Mammary epithelial cell (primary cell): ENCODE measurements at places on chromosomes 2 and 18.

- DNase-seq, result no peak
Measured at GRCh38 chr18:60100778-60101177, 201.0 kb downstream of the PMAIP1 start.

DNA sequence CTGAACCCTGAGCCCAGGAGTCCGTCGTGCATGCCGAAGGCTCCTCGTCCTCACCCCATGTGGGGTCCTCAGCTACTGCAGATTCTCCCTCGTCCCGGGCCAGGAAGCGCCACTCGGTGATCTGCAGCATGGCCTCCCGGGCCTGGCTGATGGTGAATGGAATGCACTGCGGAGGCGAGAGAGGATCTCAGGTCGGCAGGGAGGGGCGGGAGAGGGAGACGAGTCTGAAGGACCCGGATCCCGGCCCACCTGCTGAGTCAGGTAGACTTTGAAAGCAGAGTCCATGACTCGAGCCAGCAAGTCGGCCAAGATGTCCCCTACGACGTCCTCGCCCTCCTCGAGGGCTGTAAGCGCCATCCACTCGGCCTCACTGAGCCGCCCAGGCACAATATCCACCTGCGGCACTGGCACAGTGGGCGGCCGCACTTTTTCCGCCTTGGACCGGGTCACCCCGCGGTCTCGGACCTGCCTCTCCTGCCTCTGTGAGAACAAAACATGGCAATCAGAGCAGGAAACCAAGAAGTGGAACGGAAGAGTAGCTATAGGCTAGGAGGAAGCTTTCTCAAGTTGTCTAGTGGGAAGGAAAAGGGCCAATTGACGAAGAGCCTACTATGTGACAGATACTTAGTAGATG is 5.5 kb downstream of the C2orf81 start:
- DNase-seq, result no peak

- DNase-seq, result peak; percentile 68
Measured at GRCh38 chr2:168671932-168672331, 130.5 kb upstream of the NOSTRIN start.

DNA sequence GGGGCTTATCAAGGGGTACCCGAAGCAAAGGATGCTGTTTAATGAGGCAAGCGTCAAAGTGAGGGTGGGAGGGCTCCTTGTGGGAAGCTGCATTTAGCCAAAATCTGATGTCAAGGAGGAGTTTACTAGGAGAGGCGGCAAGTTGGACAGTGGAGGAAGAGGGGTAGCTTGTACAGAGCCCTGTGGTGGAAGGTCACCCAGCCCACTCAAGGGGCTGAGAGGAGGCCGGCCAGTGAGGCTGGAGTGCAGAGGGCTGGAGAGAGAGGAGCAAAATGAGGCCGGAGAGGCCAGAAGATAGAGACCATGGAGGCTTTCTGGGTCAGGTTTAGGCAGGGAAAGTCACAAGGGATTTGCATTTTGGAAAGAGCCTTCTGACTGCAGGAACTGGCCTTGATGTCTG is 49.5 kb downstream of the ASB1 start:
- DNase-seq, result no peak

GRCh38 chr18:74836296-74837139 is 238.8 kb downstream of the ZNF407 start:
- DNase-seq, result peak; percentile 18

GRCh38 chr2:18123577-18123976 is 245.1 kb downstream of the KCNS3 start:
- DNase-seq, result no peak

DNA sequence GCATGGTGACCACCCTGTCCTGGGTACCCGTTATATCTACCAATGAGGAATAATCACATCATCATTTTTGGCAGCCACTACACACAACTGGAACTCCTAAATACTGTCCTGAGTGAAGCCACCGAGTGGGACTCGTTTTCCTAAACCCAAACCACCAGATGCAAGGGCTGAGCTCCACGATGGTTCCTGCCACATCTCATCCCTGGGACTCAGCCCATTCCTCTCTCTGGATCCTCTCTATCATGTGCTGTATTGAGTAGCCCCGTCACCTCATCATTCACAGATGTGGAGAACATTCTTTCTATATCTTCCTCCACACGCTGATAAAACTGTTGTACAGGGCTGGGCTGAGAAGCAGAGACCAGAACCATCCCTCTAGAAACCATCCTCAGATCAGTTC is 79.4 kb upstream of the SMAD7 start:
- DNase-seq, result no peak

DNA sequence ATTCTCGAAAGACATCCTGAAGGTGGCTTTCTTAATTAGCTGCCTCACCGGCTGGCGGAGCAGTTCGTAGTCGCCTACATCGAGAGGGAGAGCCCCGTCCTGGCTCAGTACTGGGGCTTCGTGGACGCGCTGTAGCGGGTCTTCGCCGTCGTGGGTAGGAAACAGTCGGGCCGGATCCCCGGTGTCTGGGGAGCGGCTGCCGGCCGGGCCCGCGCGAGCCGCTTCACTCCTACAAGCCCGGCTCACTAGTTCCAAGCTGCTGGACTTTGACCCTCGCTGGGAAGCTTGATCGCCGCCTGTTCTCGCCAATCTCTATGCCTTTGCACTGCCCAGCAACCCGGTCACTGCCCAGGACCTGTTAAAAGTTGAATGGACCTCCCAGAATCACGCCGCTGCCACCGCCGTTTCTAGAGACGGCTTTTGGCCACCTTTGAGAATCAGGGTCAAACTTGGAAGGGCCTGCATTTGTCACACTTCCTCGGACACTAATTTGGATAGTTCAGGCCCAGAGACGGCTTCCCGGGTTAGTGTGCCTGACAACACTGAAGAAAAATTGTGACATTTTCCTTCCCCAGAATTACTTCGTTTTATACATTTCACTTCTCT is 41.4 kb upstream of the AKAIN1 start:
- no peak for DNase-seq

DNA sequence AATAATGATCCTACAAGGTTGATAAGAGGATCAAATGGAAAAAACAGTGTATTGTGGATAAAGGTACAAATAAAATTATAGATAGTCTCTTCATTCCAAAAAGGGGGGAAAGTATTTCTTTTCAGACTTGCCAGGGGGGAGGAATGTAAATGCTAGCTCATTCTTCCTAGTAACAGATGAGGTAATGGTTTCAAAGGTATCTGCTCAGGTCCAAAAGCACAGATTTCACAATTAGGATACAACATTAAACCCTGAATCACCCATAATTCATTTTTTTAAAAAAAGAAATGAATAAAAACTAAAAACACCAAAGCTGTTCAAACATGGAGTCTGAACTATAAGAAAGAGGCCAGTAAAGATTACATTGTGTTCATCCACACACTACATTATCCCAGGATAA is 142.0 kb downstream of the ATAD2B start:
- no peak for DNase-seq

DNA sequence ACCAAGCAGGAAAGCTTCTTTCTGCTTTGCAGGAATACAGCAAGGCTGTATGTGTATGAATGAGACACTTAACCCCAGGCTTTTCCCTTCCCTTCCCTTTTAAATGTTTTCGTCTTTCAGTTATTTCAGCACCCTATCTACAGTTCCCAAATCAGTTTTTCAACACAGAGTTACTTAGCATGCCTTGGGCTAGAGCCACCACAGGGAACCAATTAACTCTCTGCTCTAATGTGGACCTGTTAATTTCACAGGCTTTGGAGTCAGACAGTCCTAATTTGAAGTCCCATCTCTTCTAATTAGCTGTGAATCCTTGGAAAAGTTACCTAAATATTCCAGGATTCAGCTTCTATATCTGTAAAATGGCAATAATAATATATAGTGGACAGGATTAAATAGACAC is 89.2 kb upstream of the REG3A start:
- DNase-seq, result no peak

DNA sequence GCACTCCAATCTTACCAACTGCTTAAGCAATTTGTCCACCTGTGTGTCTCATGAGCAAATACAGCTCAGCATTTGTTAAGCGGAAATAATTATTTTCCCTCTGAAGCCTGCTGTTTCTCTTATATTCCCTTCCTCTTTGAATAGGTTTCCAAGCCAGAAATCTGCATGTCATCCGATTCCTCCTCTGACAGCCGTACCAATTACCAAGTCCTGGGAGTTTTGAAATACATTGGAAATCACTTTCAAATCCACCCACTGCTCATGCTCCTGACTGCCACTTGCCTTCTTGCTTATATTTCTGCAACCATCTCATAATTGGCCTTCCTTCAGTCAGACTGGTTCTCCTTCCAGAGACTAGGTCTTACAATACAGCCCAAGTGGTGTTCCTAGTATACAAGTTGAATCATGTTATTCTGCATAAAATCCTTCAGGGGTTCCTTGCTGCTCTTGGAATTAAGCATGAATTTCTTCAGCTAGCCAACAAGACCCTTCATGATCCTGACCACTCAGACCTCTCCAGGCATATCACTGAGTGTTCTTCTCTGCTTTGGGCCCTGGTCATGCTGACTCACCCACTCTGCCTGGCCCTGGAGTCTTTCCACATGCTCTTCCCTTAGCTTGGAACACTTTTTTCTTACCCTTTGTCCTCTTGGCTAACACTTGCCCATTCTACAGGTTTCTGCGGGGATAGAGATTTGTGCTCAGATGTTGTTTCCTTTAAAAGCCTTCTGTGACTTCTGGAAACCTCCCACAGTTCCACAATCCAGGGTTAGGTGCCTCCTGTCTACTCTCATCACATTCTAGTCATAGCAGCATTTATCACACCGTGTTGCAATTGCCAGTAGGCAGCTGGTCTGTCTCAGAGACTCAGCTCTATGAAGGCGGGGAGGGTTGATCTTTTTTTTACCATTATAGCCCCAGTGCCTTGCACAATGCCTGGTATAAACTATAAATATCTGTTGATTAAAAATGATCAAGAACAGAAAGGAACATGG is 157.6 kb downstream of the ARL6IP6 start:
- peak; percentile 38 for DNase-seq

GRCh38 chr2:64990876-64991275 is 1.7 kb downstream of the SLC1A4 start:
- DNase-seq, result no peak

- no peak for DNase-seq
Measured at GRCh38 chr18:63342206-63342605, 22.6 kb upstream of the BCL2 start.

DNA sequence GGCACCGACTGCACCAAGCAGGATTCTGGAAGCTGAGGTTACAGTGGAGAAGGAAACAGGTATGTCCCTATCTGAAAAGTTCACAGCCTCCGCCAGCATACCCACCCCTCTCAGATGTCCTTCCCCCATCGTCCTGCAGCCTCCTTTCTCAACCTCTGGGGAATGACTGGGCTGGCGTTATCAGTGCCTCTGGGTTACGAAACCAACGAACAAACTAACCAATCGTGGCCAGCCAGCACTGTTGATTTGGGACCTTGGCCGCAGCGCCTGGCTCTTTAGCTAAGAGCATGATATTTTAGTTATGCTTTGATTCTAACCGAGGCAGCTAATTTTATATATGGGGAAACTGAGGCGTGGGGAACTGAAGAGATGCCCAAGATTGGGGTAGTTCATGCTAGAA is 233.0 kb downstream of the TFCP2L1 start:
- DNase-seq, result no peak

- no peak for DNase-seq
Measured at GRCh38 chr18:62986490-62986889, 271.1 kb downstream of the PHLPP1 start.

DNA sequence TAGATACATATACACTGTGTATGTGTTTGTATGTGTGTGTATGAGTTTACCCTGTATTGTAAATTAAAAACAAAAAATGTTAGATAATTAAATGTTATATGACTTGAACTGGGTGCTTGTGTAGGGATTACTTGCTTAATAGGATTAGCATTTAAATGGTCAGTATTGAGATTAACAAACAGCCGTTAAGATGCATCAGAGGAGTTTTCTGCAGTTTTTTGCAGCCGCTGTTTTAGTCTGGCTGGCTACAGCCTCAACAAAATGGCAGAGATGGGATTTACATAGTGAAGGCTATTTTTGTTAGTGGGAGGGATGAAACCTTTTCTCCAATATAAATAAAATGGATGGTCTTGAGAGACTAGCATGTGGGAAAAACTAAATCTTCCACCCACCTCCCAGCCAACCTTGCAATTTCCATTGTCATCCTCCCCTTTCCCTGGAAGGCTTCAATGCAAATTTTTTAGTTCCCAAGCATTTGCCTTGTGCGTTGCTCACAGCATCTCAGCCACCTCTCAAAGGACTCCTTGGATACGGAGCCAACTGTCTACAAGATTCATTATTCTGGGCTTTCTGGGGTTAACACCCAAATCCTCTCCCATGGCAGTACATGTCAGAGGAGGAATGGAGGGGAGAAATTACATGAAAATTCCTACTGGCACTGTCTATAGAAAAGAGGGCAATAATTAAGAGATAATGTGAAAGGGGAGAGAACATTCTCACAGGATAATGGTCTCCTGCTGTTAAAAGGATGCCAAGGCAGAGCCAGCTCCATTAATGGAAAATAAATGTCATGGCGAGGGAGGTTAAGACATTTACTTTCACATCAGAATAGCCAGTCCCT is 351.9 kb downstream of the CDH2 start:
- DNase-seq, result no peak

DNA sequence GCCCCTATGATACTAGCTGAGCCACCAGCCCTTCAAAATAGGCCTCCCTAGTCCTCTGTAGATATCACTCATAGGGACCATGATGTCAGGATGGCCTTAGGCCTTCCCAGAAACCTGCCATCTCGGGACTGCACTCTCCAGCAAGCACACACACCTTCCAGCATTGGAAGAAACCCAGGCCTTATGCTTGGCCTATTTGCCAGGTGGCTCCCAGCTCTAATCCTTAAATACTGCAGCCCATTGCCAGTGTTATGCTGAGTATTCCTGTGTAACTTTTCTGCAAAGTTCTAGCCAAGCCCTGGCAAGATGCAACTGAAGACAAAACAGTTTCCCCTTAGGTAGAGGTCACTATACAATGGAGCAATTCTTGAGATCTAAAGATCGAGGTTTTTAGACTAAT is 316.5 kb downstream of the SETBP1 start:
- no peak for DNase-seq

GRCh38 chr2:76731157-76731556 is 791.0 kb downstream of the LRRTM4 start:
- DNase-seq, result no peak

- DNase-seq, result no peak
Measured at GRCh38 chr2:25546852-25547251, 126.5 kb downstream of the DTNB start.

- peak; percentile 27 for DNase-seq
Measured at GRCh38 chr18:51051105-51051712, 21.2 kb downstream of the SMAD4 start.

DNA sequence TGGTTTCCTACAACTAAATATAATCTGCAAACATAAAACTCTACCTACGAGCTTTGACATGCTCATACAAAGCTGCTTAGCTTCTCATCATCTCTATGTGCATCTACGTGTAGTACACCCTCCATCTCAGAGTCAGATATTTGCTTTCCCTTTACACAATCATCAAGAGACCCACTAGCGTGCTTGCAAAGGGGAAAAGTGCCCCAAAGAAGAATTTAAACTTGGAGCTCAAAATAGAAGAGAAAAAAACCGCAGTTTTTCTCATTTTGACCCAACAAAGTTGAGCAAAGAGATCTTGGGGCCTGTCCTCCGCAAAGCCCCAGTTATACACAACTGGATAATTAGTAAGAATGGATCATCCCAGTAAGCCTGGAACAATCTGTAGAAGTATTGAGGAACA is 104.1 kb downstream of the PAX3 start:
- no peak for DNase-seq
